Thoracic aorta (tissue), 2 donors: ENCODE measurements at places on chromosomes 6 and 20.

DNA sequence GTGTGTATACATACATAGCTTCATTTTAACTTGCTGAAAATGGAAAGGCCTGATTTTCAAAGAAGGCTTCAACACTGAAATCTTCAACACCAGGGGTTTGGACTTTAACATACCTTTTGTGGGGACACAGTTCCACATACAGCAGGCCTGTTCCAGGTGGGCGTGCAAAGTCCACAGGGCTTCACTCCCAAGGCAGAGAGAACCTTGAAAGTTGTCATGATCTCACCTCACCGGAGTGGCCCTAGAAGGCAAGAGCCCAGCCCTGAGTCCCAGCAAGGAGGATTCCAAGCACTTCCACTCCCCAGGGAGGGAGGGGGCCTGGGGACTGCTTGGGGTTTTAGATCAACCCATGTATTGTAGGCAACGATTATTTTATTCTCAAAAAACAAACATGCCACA lies 47.2 kb downstream of the TMEM242 start:
- no peak for DNase-seq

DNA sequence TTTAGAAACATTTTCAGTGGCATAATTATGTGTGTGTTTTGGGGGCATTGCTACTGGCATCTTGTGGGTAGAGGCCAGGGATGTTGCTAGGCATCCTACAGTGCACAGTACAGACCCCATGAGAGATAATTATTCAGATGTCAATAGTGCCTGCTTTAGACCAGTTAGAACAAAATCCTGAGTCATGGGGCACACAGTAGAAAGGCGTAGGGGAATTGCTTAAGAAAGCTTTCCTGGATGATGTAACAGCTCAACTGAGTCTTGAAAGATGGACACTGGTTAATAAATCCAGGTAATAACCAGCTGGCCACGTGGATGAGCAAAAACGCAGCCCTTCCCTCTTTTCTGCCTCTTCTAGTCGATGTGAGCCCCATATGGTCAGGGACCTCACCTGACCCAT lies 51.1 kb downstream of the KCNB1 start:
- DNase-seq, result no peak

DNA sequence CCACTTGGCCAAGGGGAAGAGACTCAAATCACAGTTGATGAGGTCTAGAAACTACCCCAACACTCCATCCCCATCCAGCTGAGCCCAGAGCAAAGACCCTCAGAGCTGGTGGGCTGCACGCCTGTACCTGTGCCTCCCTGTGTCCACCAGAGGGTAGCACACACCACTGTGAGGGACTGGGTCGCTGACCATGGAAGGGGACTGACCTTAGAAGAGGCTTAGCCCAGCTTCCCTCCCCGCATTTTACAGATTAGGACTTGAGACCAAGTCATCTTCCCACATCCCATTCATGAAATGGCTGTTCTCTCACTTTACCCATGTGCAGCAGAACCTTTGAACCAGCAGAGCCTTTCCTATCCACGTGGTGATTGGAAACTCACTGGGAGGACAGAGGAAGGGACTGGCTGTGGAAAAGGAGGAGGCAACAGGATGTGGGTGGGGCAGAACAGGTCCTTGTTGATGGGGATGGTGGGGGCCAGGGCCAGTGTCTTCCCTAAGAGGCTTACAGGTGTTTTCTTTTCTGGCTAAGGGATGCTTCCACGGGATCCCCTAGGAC lies 44.3 kb downstream of the CPXM1 start:
- DNase-seq, result no peak

DNA sequence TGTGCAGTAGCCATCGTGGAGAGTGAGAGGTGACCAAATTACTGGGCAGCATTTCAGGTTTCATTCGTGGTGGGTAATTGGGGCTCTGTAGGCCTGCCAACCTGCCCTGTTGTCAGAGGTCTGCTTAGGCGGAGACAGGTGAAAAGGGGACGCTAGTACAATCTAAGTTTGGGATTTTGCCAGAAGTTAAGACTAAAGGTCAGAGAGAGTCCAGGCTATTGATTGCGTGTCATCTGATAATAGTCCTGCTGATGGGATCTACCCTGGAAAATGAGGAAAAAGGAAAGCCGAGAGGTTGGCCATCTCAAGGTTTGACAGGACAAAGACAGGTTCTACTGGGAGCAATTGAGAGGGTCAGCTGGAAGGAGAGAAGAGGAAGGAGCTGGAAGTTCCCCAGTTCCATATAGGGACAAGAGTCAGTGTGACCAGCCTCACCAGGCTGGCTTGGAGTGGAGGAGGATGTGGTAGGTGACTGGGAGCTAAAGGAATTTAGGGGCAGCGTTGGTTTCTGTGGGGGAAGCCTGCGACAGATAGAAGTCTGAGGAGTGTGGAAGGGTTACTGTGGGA lies 10.9 kb downstream of the ARFGEF2 start:
- DNase-seq, result no peak

- DNase-seq, result no peak
These were observed 22.1 kb upstream of the EEF1A1 start for GRCh38 chr6:73542891-73543290.
